ENCODE measurements at places on chromosomes 7 and 10.

DNA sequence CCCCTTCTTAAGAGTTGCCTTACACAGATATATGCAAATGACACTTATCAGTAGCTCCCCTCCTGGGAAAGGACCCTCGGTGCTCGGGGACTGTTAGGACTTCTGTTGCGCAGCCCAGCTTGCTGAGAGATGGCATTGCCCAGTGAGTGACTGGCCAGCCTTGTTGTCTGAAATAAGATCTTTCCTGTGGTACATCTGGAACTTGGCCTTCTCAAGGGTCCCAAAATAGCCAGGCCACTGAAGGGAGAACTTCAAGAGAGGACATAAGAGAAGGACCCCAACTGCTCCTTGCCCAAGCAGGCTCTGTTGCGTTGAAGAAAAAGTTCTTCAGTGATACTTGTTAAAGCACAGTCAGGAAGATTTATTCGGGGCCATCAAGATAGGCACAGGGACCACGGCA lies 17.3 kb downstream of the BAG3 start:
- DNase-seq, result no peak

GRCh38 chr7:128350708-128351295 lies 7.1 kb upstream of the RBM28 start:
- DNase-seq, result no peak

- no peak for DNase-seq
Measured at GRCh38 chr7:87127019-87127418, 25.2 kb upstream of the DMTF1 start.

DNA sequence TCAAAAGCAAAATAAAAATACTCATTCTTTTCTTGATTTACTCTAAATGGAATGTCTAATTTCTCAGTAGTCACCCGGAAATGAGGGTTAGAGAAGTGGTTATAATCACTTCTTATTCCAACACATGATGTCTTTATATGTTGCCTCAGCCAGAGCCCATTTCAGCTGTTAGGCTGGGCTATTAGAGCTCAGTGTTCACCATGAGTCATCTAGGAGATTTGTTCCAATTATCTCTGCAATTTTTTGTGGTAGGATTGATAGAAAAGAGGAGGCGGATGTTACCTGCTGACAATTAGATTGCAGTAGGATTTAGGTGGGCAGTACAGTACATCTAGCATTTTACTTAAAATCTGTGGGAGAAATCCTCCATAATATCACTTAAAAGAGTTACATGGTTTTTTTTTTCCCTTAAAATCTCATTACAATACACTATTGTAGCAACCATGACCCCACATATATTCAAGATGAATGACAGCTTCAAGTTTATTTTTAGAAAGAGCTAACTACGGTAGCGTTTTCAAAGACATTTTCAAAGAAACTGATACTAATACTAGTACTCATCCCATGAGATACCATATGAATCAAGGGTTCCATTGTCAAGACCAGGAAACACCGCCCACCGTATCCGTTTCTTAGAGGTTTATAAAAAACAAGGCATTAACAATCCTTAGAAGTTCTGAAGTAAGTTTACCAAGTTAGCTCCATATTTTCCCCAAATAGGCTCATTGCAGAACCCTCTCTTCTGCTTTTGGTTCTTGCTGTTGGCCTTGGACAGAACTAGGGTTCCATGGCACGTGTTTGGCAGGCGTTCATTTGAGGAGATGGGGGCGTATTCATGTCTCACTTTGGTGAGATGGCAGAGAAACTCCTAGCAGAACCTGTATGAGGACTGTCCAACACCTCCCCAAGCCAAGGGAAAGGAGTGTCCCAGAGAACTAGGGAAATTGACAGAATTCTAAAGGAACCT lies 10.4 kb downstream of the CPA2 start:
- no peak for DNase-seq

DNA sequence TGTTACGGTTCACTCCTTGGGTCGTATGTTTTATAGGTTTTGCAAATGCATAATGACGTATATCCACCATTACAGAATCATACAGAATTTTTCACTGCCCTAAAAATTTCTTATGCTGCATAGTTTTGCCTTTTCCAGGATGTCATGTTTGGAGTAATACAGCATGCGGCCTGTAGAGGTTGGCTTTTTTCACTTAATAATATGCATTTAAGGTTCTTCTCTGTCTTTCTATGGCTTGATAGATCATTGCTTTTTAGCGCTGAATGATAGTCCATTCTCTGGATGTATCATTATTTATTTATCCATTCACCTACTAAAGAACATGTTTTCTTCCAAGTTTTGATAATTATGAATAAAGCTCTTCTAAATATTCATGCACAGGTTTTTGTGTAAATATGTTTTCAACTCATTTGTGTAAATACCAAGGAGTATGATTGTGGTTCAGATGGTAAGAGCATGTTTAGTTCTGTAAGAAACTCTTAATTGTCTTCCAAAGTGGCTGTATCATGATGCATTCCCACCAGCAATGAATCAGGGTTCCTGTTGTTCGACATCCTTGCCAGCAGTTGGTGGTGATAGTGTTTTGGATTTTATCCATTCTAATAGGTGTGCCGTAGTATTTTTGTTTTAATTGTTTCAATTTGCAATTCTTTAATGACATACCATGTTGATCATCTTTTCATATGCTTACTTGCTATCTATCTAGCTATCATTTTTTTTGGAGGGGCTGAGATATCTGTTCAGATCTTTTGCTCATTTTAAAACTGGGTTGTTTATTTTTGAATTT lies 531.2 kb upstream of the GHITM start:
- DNase-seq, result no peak

DNA sequence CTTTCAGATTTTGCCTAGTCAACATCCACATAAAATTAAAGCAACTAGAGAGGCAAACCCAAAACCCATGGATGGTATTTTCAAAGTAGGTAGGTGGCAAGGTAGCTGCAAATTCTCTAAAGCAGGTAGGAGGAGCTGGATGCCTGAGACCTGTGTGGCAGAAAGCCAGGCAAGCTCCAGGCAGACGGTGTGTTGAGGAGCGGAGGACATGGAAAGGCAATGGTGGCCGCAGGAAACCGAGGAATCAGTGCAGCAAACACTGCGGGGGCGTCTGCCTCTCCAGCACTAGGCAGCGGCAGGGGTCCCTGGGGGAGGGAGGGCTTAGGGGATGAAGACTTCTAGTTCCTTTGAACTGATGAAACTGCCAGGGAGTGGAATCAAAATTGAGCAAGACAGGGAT lies 101.3 kb downstream of the GALNT11 start:
- DNase-seq, result no peak

DNA sequence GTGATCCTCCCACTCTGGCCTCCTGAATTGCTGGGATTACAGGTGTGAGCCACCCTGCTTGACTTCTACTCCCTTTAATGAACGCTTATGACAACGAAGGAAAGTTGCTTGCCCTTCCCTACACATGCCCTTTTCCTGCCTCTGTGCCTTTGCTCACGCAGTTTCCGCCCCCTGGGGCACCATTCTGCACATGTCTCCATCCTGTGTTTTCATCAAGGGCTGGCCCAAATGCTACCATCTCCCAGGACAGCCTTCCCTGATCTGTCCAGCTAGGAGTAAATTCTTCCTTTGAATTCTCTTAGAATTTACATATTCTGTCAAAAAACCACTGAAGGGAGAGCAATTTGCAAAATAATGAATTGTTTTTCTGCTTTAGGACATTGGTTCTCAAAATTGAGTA lies 50.0 kb upstream of the KMT2C start:
- DNase-seq, result no peak

DNA sequence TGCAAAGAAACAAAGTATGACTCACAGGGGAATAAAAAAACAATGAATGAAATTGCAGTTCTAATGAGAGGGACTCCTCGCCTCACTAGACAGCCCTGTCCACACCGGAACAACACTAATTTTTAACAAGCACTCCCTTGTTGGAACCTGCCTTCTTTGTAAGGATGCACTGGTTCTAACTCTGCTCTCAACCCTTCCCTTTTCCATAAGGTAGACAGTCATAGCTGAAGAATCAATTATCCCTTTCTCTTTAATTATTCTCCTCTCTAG lies 65.1 kb downstream of the TSPAN12 start:
- DNase-seq, result no peak

DNA sequence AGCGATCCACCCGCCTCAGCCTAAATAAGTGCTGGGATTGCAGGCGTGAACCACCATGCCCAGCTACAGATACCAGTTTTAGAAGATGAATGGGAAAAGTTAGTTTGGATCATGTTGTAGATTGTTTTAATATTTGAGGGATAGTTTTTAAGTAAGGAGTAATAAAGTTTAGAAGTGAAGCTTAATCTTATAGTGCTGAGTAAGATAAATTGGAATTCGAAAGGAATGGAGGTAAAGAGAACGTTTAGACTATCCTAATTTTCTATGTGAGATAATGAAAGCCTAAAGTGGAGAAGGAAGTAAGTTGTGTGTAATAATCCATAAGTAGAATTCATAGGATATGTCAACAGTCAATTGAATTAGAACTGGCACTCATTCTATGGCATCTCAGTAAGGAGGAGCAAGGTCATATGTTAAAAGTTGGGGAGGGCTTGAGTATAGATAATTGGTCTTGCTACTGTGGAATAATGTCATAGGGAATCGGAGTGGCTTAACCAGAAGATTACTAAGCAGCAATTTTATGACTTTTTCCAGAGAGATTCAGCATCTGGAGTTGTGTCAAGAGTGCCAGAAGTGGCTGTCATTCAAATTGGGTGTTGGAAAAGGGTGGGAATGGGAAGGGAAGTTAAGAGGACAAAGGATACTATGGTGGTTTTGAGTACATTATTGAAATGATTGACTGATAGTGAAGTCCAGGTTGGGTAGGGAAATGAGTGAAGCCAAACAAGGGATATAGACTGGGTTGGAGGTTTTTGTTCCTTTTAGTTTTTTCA lies 12.1 kb downstream of the TAX1BP1 start:
- no peak for DNase-seq

DNA sequence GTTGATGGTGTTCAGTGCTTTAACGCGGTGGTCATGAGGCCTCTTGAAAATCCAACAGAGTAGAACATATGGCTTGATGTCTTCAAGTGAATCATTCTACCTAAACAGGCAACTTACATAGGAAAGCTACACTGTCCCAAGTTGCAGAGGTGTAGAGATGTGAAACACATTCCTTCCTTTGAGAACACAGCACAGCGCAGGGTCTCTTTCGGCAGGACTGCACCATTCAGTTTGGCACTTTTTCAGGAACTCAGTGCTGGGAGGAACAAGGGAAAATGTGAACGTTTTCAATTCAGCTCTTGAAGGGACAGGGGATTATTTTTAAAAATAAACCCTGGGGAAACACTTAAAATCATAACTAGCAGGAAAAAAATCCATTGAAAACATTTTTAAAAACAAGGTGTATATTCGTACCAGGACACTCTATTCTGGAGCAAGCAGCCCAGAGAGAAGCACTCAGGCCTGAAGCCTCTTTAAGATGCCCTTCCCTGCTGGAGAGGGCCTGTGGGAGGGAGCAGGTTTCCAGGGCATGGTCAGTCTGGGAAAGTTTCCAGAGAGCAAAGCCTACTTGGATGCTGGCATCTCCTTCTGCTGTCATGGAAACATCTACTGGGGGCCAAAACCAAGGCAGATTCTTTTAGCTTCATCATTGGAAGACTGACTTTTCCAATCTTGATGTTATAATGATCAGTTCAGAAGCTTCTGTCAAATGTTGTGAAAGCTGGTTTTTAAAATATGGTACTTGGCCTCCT lies 60.4 kb upstream of the NPVF start:
- peak; percentile 55 for DNase-seq

DNA sequence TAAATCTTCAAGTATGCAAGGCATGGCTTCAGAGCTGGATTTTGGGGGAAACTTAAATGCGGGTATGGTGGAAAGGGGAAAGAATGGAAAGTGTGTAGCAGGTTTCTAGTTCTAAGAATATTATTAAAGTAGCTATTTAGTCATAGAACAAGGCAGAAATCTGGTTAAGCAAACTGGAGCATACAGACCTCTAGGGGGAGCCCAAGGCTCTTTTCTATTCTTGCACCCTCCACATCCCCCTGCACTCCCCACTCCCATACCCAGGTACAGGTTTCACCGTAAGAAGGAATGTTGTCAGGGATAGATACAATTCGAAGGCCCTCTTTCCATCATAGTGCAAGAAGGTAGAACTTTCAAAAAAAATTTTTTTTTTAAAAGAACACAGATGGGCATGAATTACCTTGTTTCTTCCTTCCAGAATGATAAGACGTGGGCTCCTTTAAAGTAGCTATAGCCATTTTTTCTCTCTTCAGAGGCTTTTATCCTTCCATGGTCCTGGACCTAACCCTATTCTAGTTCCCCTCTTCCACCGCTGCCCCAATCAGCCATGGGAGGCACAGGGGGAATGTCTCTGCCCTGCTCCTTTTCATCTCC lies 41.5 kb upstream of the SMIM30 start:
- DNase-seq, result no peak

DNA sequence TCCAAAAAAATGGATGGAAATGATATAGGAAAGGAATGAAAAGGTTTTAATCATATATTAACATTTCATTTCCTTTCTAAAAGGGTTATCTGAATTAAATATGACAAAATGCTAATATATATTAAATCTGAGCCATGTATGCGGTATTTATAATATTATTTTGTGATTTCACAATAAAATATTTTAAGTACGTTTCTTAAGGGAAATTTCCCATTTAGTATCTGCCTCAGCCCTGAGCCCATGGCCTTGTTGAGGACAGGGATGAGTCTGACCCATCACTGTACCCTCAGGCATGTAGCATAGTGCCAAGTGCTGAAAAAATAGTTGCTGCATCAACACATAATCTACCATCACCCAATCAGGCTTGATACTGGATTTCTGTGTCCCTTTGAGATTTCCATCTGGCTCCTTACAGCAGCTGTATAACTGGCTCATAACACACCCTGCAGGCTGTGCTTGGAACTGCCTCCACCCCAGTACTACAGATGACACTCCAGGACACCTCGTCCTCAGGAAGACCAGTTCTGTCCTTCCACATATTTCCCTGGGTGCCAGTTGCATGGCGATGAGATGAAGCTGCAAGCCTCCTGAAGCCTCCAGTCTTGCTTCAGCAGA lies 59.4 kb upstream of the ASAH2 start:
- no peak for DNase-seq

GRCh38 chr7:42766782-42767423 lies 145.0 kb downstream of the C7orf25 start:
- DNase-seq, result no peak

DNA sequence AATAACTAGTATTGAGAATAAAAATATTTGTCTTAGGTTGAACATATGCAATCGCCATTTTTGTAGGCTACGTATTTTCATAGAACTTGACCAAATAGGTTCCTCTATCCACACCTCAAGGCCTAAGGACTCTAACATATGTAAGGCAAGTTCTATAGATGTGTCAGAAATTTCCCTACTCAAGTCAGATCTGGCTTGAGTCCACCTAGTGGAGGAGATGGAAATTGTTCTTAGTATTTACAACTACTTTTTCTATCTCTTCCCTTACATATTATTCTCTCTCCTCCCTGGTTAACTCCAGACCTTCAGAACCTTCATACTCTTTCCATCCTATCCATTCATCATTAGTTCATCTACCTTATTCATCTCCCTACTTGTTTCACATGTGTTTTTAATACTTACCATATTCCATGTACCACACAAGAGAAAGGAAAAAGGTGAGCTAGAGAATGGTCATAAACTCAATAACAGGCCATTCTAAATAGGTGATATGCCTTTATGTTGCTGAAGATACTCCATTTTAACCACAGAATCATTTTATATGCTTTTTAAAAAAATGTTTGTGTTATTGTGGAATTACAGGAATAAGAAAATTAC lies 174.5 kb upstream of the HDAC9 start:
- DNase-seq, result no peak
